Pancreas (tissue), 10 donors: ENCODE measurements at places on chromosomes 11 and 22. TPM values are rescaled to one million over a fixed set of nuclear protein-coding genes. Genes with fewer than 3 reads are reported as not detected.

Gene TRIM29
- total RNA-seq, result 0.59 TPM

Gene MUC6
- 25.5 TPM for total RNA-seq

Gene DBX1
- total RNA-seq, result not detected

Gene OMP
- total RNA-seq, result not detected

Gene FXYD6
- 4.9 TPM for total RNA-seq

Gene TUBA8
- 2.2 TPM for total RNA-seq

Gene OR51B2
- total RNA-seq, result not detected

Gene RIMBP3B
- not detected for total RNA-seq

Gene BTG4
- total RNA-seq, result not detected
